ENCODE measurements at places on chromosomes 1 and 21. TPM values are rescaled to one million over a fixed set of nuclear protein-coding genes. Genes with fewer than 3 reads are reported as not detected.

Gene RNF187
- 147 TPM for total RNA-seq

Gene RNU1-2
- 2,323 TPM for total RNA-seq

DNA sequence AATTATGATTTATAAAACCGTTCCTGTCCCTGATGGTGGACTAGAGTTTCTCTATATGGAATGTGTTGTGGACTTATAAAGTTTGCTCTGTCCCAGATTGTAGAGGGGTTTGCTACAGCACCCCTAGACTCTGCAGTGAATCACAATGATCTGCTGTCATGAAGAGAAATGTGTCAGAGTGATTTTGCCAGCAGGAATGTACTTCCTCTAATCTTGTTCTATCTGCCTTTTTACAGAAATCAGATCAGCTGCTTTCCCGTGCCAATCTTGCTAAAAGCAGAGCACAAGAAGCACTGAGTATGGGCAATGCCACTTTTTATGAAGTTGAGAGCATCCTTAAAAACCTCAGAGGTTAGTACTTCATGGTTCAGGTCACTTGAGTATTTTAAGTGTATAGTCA lies 52.0 kb downstream of the LAMC2 start:
- DNase-seq: peak; percentile 66

GRCh38 chr1:35923791-35924221 lies 7.1 kb upstream of the AGO3 start:
- no peak for DNase-seq

DNA sequence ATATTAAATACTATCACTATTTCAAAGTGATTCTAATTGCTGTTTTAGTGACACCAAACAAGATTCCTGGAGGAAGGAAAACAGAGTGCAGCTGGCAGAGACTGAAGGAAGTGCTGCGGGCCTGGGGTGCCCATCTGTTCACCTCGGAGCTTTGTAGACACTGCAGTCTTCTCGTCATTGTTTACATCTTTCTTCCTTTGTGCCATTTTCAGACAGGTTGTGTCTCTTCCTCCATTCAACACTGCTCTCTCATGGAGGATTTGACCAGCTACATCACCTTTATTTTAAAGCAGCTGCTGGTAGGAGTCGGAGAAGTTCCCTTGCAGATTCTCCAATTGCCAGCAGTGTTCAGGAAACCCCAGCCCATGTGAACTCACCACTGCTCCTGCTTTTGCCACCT lies 37.3 kb downstream of the ABCA4 start:
- DNase-seq: no peak

DNA sequence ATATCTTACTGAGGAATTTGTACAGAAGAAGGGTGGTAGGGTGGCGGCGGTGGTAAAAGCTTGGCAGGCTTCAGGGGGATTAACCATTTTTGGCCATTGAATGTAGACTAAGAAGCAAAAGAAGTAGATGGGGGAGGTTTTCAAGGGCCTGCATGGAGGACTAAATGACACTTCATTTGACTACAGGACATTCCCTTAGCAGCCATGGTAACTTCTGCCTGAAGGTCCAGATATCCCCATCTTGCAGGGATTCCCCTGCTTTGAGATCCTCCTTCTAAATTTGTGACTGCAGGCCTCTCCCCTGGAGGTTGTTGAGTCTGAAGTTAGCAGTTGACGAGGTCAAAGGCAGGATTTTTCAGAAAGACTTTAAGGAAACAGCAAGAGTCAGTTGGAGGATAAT lies 4.8 kb downstream of the VASH2 start:
- no peak for DNase-seq

DNA sequence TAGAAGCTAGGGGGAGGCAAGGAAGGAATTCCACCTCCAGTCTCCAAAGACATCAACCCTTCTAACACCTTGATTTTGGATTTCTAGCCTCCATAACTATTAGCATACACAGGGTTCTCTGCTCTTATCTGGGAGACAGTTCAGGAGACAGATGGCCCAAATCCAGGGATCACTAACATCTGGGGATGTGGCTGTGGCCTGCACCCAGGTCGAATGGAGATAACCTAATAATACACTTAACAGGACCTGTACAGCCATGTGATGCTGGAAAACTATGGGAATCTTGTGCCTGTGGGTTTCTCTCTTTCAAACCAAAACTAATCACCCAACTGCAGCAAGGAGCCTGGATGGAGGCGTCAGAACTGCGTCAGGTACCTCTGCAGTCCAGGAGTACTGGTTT lies 47.6 kb downstream of the KIAA0319L start:
- DNase-seq: no peak

DNA sequence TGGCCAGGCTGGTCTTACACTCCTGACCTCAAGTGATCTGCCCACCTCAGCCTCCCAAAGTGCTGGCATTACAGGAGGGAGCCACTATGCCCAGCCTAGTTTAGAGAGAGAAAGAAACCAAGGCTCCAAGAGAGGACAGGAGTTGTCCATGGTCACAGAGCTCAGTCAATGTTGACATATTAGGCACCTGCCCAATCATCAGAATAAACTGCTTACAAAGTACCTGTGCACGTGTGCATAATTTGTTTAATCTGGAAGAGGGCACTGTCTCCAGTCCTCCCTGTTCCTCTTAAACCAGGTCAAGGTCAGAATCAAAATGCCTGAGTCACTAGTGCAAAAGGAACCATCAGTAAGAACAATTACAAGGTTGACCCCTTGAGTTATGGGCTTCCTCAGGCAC lies 20.3 kb upstream of the MPZL1 start:
- DNase-seq: no peak

DNA sequence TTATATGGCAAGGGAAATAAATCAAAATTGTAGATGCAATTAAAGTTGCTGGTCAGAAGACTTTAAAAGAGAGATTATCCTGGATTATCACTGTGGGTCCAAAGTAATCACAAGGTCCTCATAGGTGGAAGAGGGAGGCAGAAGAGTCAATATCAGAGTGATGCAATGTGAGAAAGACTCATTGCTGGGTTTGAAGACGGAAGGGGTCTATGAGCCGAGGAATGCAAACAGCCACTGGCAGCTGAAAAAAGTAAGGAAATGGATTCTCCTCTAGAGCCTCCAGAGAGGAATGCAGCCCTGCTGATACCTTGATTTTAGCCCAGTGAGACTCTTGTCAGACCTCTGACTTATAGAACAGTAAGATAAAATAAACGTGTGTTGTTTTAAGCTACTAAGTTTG lies 59.8 kb upstream of the MUTYH start:
- no peak for DNase-seq

DNA sequence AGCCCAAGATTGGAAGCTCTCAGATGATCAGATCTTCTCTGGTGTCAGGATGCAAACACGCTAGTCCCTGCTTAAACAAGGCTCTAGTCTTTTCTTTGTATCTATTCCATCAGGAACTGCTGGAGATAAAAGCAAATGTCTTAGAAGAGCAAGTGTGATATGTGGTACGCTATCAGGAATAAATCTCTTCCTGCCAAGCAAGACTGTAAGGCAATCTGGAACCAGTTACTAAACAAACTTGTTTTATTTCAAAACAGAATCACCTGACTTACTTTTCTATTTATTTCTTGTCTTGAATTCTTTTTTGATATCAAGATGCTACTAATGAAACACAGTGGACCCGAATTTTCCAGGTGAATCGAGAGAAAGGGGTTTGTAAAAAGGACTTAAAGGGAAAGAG lies 139.9 kb upstream of the ZNF644 start:
- no peak for DNase-seq

DNA sequence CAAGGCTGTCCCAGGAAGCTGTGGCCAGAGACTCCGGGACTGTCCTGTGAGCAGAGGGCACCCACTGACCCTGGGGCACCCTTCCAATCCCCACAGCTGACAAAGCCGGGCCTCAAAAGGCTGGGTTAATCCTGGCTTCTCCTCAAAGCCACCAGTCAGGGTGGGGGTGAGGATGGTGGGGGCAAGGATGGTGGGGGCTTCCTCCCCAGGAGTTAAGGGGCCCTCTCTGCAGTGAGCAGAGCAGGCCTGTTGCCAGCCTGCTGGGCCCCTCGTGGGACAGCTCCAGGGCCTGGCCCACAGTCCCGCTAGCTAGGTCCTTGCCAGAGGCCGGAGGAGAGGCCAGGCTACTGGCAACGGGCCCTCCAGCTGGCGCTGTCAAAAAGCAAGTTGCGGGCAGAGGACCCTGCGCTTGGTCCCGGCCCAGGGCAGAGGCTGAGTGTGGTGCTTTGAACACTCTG lies 37.9 kb upstream of the CCDC27 start:
- no peak for DNase-seq

- peak; percentile 67 for DNase-seq
Observed at GRCh38 chr1:20732071-20732587, 374 bp downstream of the SH2D5 start.

GRCh38 chr1:154219541-154219940 lies 1.2 kb upstream of the UBAP2L start:
- DNase-seq: no peak

GRCh38 chr1:218985424-218985984 lies 188.2 kb upstream of the LYPLAL1 start:
- no peak for DNase-seq

DNA sequence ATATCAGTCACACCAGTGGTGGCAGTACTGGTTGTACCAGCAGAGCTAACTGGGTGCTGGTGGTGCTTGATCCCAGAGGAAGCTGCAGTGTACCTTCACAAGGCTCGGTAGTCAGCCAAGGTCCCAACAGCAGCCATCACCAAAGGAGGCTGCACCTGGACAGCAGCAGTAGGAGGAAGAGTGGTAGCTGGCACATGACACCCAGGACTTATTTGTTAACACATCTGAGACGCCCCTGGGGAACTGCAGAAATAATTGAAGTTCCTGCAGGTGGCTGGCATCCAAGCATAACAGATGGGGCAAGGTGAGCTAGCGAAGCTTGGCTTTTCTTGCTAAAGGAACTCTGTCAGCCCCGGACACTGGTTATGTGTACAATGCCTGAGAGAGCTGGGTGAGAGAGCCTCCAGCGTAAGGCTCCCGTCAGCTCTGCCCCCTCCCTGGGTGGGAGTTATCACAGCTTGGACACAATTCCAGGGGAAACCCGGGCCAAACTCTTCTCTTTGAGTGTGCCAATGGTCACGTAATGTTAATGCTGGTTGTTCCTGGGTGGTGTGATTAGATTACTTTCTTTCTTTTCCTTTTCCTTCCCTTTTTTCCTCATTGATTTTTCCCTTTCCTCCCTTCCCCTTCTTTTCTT lies 29.1 kb upstream of the PARP1 start:
- DNase-seq: no peak

GRCh38 chr1:193519922-193520321 lies 333.5 kb upstream of the B3GALT2 start:
- no peak for DNase-seq

Measured in bronchial epithelial cell (primary cell).